T-helper 1 cell (primary cell): ENCODE measurements at places on chromosomes 7 and 10.

GRCh38 chr7:138565071-138565450, 105.0 kb downstream of the TRIM24 start:
- no peak for DNase-seq

DNA sequence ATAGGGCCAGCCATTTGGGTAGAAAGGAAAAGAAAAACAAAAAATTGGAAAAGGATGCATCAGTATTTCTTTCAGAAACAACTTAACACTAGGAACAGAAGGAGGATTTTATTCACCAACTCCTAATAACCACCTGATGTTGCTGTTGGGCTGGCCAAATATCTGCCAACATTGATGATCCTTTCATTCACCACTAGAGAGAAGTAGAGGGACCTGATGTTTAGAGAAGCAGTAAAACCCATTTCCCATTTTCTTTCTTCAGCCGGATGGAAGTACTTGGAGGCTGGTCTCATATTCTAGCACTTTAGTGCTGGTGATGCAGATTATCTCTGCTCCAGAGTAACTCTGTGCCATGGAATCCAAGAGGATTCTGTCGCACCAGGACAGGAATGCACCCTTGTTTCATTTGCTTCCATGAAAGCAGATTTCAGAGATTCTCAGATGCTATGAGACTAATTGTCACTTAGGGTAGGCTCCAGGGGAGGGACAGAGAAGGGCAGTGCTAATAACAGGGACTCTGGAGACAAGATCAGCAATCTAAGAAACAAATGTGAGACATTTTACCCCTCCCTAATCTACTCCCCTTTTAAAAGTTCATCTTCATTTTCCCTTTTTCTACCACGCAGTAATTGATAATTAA, 3.1 kb downstream of the KLLN start:
- no peak for DNase-seq

DNA sequence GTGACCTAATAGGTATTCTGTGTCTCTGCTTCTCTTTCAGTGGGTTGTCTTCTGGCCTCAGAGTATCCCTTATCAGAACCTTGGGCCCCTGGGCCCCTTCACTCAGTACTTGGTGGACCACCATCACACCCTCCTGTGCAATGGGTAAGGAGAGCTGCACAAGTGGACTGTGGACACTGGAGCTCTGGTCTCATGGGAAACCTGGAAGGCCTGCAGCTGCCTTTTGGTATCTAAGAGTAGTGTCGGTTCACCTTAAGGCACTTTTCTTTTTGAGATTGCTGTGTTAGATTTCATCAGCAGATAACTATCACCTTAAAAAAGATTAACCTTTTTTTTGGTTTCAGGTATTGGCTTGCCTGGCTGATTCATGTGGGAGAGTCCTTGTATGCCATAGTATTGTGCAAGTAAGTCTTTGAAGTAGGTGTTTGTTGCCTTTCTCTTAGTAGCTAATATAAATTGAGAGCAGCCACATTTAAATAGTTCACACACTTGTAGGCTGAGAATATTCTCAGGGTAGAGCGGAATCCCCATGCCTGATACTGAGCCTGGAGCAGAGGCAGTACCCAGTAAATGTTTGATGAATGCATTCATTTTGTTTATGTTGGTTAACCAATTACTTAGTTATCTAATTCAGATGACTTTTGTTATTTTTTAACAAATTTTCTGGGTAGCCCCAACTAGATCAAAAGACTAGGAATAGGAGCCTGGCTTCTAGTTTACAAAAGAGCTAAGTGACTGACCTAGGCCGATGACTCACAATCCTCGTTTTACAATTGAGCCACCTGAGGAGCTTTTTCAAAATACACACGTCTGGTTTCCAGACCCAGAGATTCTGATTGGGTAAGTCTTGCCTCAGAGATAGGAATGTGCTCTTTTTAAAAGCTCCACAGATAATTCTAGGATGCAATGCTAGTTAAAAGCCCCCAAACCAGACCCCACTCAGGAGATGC, 3.6 kb downstream of the TMEM254 start:
- DNase-seq = no peak

- DNase-seq = no peak
These were observed 84.2 kb upstream of the FRMD4A start for GRCh38 chr10:14414901-14415300.

DNA sequence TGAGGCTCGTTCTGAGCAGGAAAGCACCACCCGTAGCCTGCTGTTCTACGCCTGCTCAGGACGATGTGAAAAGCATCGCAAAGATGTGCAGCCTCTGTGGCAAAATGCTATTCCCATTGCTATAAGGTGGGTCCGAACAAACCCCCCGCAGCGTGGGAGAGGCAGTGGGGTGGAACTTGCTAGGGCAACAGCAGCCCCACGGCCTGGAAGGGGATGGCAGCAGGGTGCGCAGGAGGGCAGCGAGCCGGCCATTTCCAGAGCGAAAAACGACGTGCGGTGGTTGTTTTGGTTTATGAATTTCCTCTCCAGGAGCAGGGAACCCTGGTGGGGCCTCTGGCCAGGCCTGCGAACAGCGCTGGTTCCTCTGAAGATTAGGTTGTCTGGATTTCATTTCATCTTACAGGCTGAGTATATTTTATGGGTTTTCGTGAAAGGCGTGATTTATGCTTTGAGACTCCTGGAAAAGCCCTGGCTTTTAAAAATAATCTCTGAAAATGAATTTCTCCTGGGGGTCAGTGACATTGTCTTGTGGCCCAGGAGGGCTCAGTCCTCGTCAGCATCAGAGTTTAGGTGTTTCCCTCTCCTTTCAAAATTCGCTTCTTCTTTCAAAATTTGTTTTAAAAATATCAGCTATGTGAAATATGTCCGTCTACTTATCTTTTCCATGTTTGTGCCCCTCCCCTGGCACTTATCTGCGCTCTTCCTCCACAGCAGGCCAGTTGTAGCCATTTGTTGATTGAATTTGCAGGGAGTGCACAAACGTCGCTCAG, 42.3 kb upstream of the UBE3C start:
- no peak for DNase-seq

GRCh38 chr7:30645661-30646060, 36.6 kb downstream of the CRHR2 start:
- no peak for DNase-seq

GRCh38 chr7:73901823-73902597, 41.1 kb downstream of the TMEM270 start:
- no peak for DNase-seq

DNA sequence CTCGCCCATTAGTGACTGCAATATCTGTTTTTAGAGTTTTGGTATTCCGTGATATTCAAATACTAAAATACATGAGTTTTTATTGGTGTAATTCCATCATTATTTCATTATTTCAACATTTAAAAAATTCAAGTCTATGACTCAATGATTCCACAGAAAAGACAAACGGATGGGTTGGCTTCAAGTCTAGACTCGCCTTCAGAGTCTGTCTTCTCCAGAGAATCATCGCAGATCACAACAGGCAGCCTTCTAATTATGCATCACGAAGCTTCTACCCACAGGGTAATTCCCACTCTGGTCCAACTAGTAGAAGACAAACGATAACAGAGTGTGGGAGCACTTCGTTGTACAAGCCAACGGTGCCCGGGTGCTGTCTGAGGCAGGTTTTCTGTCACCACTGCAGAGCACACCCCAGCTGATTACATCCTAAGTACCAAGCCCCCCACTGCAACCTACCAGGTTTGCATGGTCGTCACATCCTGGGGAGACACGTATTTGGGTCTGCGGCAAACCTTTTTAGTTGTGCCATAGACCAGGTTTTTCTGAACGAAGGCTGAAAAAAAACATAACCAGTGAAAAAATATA, 28.9 kb downstream of the PARP12 start:
- no peak for DNase-seq

- DNase-seq = no peak
These were observed 80.9 kb upstream of the SEMA3C start for GRCh38 chr7:80999771-81000170.

GRCh38 chr7:117837841-117838240, 35.4 kb downstream of the CTTNBP2 start:
- DNase-seq = no peak

DNA sequence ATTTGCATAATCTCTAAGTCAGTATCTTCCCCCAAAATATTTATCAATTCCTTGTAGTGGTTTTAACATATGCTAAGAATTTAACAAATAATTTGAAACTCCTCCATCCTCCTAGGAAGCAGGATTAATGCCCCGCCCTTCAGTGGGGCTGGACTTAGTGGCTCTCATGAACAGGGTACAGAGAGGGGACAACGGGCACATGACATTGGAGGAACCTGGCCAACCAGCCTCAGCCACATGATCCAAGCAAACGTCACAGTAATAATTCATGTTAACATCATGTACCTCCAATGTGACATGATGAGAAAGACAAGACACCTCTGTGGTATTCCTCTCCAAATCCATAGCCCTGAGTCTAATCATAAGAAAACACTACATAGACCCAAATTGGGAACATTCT, 50.5 kb downstream of the NUDCD3 start:
- DNase-seq = no peak

GRCh38 chr7:98289333-98289875, 7.9 kb downstream of the BRI3 start:
- DNase-seq = no peak

DNA sequence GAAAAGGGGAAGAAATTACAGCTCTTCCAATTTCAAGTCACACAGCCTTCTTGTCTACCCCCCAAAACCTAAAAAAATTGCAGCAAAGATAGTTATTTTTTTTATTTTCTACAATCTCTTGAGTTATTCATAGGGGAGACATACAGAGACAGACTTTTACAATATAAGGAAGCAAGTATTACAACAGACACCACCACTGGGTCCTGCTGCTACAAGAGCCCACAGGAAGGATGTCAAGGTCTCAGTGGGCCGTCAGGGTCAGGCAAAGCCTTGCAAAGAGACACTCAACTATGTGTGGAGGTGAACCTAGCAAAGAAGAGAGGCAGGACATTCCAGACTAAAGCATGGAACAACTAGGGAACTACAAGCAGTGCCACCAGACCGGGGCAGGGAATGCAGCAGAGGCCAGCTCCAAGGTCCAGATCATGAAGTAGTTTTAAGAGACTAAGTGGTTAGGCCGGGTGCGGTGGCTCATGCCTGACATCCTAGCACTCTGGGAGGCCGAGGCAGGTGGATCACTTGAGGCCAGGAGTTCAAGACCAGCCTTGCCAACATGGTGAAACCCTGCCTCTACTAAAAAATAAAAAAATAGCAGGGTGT, 28.2 kb upstream of the ZCCHC24 start:
- DNase-seq = no peak

DNA sequence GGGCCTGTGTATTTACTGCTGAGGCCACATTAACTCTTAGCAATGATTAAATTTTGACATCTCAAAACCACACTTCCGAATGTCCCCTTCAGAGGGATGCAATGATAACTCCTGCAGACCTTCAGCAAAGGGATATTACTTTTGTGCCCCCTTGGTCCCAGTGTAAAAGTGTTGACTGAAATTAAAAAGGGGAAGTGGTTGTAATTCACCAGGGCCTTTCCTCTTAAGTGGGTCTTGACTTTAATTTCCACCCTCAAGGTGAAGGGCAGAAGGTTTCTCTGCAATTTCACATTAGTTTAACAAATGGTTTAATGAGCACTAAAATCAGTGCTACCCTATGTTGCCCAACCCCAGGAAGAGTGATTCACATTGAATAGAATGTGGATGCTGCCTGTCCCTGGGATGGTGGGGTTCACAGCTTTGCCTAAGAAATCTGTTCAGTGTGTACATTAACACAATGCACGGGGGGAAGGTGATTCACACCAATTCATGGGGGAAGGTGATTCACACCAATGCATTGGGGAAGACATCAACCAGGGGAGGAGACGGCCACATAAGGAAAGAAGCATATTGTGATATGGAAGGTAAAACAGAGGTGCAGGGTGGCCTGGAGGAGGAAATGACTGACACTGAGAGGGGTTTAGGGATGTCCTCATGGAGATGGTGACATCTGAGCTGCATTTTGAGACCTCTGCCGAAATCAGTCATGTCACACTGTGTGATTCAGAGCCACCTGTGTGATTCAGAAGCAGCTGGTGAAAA, 19.4 kb upstream of the TNS3 start:
- no peak for DNase-seq
